ENCODE measurements at places on chromosomes 5 and 9. TPM values are rescaled to one million over a fixed set of nuclear protein-coding genes. Genes with fewer than 3 reads are reported as not detected.

EGFLAM gene
- polyA plus RNA-seq = 9.9 TPM

SLC38A9 gene
- polyA plus RNA-seq = 38.9 TPM

CORO2A gene
- polyA plus RNA-seq = 1.9 TPM

SERF1B gene
- 64.8 TPM for polyA plus RNA-seq

SRA1 gene
- polyA plus RNA-seq = 26.3 TPM

- DNase-seq = no peak
These were observed 117.5 kb downstream of the ADAMTS2 start for GRCh38 chr5:179227580-179228311.

GRCh38 chr5:36908544-36909260 lies 32.1 kb downstream of the NIPBL start:
- DNase-seq = no peak

- DNase-seq = no peak
These were observed 63.8 kb upstream of the COL15A1 start for GRCh38 chr9:98879963-98880310.

- DNase-seq = no peak
These were observed 52.9 kb upstream of the VLDLR start for GRCh38 chr9:2568689-2569088.

DNA sequence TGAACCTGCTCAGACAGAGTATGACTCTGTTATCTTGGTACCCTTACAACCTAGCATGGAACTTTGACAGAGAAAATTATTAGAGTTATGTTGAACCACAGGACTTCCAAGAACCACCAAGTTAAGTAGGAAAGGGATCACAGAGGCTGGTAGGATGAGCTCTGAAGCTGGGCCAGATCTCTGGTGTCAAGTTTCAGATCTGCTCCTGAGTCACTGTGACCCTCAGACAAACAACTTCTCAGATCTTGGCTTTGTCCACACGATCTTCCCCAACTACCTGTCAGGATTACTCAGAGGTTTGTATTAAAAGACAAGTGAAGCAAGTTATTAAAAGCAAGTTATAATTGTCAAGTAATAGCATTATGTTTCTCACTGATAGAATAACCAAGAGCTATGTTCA lies 189.0 kb downstream of the SEC61B start:
- DNase-seq = no peak

GRCh38 chr5:2532809-2533208 lies 218.7 kb downstream of the IRX2 start:
- no peak for DNase-seq

Measured in right renal pelvis (tissue), 4 donors.